ENCODE measurements at places on chromosomes 7 and 10.

DNA sequence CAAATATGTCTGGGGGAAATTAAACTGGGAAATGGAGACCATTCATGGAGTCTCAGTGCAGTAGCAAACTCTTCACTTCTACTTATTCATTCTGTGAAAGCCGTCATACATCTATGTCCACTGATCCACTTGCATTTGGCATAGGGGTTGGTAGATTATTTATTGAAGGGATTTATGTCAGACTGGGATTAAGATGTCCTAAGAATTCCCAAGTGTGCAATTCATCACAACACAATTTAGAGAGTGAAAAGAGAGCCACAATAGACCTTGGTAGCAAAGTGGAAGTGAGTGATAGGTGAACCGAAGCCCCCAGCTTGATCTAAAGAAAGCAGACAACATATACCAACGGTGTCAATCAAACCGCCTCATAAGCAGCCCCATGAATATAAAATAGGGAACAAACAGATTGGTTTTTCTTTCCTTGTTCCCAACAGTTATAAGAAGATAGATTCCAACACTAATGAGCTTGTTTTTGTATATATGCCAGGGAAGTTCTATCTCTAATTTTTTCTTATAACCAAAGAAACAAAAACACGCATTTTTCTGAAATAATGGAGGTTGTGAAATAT is 234.3 kb downstream of the CACNA2D1 start:
- DNase-seq = no peak

GRCh38 chr7:120760050-120760449 is 97.9 kb downstream of the TSPAN12 start:
- no peak for DNase-seq

DNA sequence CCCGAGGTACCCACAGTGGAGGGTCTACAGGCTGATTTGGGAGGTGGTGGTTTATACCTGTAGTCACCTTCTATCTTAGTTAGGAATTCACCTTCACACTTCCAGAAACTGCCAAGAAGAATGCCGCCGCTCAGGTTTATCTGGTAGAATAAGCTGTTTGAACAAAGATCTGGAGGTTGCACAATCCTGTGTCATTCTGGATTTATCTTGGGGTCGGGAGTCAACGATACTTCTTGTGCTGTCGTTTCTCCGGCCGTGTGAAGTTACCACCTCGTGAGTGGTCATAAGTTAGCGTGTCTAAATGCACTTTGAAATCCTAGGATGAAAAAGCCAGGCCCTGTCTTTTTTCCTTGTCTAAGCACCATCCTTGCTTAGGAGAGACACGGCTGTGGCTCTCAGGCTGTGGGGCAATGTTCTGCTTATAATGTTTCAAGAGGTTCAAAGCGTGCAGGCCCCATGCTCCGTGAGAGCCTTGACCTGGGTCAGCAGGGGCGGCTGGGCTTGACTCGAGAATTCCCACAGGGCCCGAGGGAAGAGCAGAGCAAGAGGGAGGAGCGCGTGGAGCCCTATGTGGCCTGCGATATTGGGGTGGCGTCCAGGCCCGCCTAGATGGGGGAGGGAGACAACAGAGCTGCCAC is 35.5 kb downstream of the GRIFIN start:
- DNase-seq = no peak

GRCh38 chr7:116800594-116800993 is 61.8 kb upstream of the CAPZA2 start:
- DNase-seq = no peak

- no peak for DNase-seq
Measured at GRCh38 chr7:67661-68395, 124.5 kb upstream of the FAM20C start.

- DNase-seq = no peak
Measured at GRCh38 chr10:69202332-69202731, 17.8 kb upstream of the HKDC1 start.

DNA sequence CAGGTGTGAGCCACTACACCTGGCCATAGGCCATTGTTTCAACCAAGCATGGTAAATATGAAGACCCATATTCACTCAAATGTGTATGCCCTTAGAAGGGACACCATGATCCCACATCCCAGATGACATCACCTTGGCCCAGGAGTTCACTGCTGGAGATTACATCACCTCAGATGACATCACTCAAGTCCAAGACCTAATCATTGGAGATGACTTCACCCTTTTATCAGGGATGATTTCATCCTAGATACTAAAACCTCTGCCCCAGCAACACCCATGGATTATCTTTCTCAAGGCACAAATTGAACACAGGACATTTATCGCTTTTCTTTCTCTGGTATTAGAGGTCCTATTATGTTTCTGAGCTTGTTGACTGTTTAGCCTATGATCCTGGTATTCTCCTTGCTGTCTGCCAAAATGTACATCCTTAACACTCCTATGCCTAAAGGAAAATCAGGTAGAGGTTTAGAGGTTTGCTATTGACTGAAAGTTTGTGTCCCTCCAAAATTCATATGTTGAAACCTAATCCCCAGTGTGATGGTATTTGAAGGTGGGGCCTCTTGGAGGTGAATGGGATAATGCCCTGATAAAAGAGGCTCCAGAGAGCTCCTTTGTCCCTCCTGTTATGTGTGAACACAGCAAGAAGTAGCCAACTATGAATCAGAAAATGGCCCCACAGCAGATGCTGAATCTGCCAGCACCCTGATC is 9.8 kb upstream of the CYP2C18 start:
- DNase-seq = no peak

GRCh38 chr7:98568891-98569290 is 48.2 kb upstream of the NPTX2 start:
- DNase-seq = no peak

DNA sequence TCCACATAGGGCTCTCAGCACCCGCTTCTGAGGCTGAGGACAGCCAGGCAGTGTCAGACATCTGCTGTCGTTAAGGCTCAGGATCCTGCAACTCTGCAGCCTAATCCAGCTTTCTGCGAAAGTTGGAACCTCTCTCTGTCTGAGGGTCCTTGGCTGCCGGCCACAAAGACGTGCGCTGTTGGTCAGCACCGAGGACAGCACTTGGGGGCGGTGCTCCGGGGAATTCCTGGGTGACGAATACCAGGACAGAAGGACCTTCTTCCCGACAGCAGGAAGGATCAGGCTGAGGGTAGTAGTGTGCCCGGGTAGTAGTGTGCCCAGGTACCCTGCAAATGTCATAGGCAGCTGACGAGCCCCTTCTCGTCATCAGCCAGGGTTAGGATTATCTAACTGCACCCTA is 16.0 kb upstream of the RASGEF1A start:
- DNase-seq = no peak

GRCh38 chr10:369684-370448 is 234.6 kb downstream of the ZMYND11 start:
- no peak for DNase-seq
